ENCODE measurements at places on chromosomes 1 and 21.

DNA sequence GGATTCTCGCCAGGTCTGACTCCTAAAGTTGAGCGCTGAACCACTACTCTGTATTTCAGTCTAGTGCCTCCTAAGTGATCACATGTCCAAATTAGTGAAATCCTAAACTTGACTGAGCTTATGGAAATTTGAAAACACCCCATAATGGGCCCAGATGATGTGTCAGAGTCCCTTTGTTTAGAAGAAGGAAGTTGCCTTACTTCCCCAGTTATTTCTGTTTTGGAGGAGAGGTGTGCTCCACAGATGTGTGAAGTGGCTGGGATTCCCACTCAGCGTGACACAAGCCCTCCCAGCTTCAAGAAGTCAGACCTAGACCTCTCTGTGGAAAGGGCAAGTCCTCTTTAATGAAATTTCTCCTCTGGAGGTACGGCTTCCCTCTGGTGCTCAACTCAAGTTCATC is 188.8 kb downstream of the TTLL7 start:
- DNase-seq = no peak

- DNase-seq = no peak
These were observed 110.8 kb upstream of the ZC3H12A start for GRCh38 chr1:37363535-37363934.

- no peak for DNase-seq
These were observed 50.9 kb upstream of the TARBP1 start for GRCh38 chr1:234529950-234530237.

GRCh38 chr1:245116131-245116530 is 38.7 kb upstream of the KIF26B start:
- DNase-seq = no peak

- DNase-seq = no peak
These were observed 32.3 kb downstream of the CD160 start for GRCh38 chr1:145751491-145752037.

DNA sequence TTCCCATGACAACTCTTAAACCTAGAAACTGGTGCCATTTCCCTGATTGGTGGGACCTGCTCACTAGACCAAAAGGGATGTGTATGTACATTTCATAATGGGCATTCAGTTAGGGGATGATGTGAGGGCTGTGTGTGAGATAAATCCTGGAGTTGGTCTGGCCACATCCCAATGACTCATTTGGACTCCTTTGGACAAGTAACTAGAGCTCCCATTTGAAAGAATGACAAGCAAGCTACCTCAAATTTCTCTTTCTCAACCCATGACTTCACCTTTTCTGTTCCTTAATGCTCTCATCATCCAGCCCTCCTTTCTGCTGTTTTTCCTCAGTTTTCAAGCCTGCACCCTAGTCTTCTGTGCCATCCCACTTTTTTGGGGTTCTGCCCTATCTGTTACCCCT is 27.9 kb downstream of the EBNA1BP2 start:
- DNase-seq = no peak

GRCh38 chr1:8870616-8871538 is 7.6 kb downstream of the ENO1 start:
- no peak for DNase-seq

DNA sequence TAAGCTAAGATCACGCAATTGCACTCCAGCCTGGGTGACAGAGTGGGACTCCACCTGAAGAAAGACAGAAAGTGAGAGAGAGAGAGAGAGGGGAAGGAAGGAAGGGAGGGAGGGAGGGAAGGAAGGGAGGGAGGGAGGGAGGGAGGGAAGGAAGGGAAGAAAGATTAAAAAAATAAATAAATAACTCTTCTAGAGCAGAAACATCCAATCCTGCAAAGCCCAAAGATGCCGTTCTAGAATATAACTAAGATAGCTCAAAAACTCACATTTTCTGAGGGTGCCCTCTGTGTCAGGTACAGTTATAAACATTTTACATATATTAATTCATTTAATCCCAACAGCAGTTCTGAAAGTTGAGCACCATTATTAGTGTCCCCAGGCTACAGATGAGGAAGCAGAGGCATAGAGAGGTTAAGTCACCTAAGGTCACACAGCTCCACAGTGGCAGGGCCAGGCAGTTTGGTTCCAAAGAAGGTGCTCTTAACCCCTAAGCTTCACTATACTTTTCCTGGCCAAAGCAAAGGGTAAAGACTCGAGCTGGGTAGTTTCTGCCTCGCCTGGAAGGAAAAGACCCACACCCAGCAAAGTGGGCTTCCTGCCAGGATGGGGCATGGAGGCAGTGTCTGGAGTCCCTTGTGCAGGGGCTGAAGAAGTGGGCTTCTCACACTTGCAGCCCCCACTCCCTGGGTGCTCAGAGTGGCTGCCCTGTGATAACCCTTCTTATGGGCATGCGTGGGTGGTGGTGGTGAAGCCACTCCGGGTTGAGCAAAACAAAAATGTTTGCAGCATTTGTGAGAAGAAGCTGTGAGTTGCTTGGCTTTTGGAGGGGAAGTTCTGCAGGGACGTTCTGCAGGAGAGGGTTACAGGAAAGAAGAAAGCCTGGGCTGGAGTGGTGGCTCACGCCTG is 7.9 kb upstream of the PIK3CD start:
- DNase-seq = peak; percentile 38

DNA sequence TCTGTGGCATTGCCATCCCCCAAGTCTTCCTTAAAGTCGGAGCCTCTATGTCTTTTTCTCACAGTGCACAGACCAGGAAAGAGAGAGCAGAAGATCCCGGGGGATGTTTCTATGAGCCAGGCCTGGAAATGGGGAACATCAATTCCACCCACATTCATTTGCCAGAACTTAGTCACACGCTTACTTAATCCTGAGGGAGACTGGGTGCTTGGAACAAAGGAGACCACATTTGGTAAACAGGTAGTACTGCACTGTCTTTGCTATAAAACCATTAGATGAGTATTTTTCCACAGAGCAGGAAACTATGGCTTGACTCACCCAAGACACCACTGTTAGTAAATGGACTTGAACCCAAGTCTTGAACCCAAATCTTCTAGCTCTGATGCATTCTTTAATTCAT is 60.7 kb upstream of the CTTNBP2NL start:
- DNase-seq = no peak

- DNase-seq = no peak
These were observed 1.2 kb downstream of the KHDRBS1 start for GRCh38 chr1:32014948-32015273.

- DNase-seq = peak; percentile 73
These were observed at the start of gene SRM for GRCh38 chr1:11059968-11060830. Gene SRM (minus strand): TSS chr1:11060018. CDS start chr1:11059943, 75 bp downstream.

DNA sequence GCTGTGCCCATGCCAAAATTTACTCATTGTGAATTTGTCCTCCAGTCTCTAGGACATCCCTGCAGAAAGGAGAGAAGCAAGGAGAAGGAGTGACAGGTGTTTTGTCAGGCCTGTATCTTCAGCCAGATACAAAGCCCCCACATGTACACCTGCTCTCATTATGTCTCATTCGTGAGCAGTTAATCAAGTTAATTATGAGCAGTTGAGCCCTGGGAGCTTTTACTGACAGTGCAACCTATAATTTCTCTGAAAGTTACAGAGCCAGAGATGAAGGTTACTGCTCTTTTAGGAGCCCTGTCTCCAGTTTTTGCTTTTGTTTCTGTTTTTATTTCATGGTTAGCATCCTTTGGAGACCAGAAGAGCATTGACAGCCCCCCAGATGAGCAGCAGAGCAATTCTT is 5.0 kb upstream of the ILDR2 start:
- no peak for DNase-seq

GRCh38 chr1:112264010-112264409 is 132.0 kb upstream of the CTTNBP2NL start:
- no peak for DNase-seq

DNA sequence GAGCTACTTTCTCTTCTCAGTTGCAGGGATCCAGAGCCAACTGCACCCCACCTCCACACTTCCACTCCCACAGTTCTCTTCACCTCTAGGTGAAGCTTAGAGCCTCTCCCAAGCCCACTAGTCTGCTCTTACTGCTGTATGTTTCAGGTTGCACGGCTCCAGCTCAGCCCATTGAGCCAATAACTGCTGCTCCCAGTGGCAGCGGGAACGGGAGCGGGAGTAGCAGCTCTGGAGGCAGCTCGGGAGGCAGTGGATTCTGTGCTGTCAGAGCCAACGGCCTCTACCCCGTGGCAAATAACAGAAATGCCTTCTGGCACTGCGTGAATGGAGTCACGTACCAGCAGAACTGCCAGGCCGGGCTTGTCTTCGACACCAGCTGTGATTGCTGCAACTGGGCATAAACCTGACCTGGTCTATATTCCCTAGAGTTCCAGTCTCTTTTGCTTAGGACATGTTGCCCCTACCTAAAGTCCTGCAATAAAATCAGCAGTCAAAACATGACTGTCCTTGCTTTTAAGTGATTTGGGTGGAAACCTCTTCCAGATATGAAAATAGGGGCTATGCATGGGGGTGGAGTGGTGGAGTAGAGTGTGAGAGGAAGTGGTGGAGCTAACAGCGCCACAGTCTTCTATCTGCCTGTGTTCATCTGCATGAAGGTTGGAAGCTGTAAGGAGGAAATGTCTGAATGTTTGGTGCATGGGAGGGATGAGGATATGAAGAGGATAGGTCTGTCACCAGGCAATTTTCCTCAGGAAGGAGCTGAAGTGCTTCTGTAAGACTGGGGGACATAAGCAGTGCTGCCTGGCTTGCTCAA is 29.6 kb downstream of the CHIA start:
- no peak for DNase-seq

DNA sequence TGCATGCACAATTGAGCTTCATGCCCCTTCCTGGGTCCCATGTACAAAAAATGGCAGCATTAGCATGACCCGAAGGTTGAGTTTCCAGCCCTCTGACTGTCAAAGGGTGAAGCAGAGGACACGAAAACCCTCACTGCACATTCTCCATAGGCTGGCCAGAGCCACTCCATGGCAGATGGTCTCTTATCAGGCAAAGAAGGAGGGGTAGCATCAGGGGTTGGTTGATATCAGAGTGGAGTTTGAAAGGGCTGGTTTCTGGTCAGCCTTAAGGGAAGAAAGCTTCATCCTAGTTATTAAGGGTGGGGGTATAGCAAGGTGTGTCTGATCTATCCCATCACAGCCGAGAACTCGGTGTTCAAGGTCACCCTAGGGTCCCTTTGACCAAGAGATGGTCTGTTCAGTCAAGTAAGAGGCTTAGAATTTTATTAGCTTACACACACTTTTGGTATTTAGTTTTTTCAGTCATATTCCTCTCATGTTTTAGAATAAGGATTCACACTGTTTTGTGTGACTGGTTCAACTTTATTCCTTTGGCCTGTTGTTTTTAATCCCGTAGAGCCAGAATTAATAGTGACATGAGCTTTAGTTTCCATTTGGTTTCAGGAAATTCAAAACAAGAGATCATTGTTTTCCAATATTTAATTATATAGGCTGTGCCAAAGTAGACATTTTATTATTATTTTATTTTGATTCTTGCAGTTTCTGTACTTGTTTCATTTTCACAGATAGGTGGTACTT is 199.9 kb upstream of the FMN2 start:
- DNase-seq = no peak

DNA sequence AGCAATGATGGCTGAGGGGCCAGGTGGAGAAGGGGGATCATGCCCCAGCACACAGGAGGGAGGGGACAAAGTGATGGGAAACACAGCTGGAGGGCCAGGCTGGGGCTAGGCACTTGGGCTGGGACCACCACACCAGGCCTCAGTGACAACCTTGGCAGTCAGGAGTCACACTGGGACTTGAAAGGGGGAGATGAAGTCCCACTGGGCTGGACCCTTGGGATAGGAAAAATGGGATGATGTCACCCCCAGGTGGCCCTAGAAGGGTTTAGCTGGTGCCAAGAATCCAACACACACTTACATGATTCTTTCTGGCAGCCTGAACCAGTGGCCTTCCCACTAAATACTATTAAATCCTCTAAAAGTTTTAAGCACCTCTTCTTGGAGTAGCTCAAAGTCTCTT is 17.1 kb downstream of the ZBTB17 start:
- no peak for DNase-seq

DNA sequence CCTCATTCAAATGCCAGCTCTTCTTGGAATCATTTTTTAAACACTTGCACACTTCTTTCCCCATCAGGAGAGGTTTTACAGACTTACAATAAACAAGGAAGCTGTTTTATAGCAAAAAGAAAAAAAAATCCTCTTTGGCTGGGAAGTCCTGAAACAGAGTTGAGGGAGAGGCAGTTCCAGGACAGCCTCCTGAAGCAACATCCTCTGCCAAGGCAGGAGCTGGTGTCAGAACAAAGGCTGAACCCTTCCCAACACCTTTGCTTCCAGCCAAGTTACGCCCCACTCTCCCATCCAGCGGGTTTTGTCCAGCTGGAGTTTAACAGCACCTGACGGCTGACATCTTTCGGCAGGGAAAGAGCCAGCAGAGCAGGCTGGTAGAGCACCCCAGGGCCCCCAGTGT is 287.8 kb downstream of the RRAGC start:
- no peak for DNase-seq

DNA sequence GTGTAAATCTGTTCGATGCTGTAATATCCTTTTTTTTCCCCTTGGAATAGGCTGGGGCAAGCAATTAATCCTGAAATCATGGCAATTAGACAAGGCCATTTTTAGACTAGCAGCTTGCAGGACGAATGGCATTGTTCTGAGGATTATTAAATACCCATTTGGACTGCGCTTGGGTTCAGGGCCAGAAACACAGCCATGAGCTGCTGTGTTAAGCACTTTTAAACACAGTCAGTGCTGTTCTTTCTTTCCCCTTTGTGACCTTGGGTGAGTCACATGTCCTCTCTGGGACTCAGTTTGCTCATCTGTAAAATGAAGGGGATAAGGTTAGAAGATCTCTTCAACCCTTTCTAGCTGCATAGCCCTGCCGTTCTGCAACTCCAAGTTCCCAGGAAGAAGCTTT is 58.6 kb upstream of the C8B start:
- no peak for DNase-seq

DNA sequence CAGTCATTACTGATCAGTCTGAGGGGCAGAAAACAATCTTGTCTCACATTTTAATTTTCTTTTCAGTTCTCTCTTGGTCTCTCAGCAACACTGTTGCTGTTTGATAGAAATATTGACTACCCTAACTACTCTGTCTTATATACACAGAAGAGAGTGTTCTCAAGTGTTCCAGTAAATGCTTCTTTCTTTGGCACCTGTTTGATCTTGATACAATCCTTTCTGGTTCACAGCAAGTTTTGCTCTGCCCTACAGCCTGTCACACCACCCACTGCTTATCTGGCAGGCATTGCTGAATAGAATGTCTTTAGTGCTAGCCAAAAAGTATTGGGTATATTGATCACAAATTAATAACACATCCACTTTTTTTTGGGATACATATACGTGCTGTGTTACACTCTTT is 75.7 kb upstream of the WLS start:
- no peak for DNase-seq

- no peak for DNase-seq
These were observed 2.6 kb upstream of the ABCB10 start for GRCh38 chr1:229561141-229561540.

- no peak for DNase-seq
These were observed 46.7 kb upstream of the PCBP3 start for GRCh38 chr21:45596704-45597318.

GRCh38 chr1:2087766-2088165 is 37.6 kb downstream of the PRKCZ start:
- no peak for DNase-seq

- DNase-seq = no peak
These were observed 66.3 kb downstream of the CACHD1 start for GRCh38 chr1:64535938-64536835.

Measured in GF-D8 (cell line).